DND-41 (cell line): ENCODE measurements at places on chromosomes 7 and 10.

GRCh38 chr7:101699399-101699798 lies 70.3 kb upstream of the MYL10 start:
- DNase-seq, result no peak

GRCh38 chr7:78435355-78435754 lies 636.8 kb downstream of the PHTF2 start:
- no peak for DNase-seq

GRCh38 chr10:113111900-113112853 lies 162.1 kb downstream of the TCF7L2 start:
- no peak for DNase-seq

- no peak for DNase-seq
Measured at GRCh38 chr10:114746531-114746930, 75.0 kb upstream of the FHIP2A start.

GRCh38 chr7:94344826-94345225 lies 49.9 kb upstream of the COL1A2 start:
- DNase-seq, result no peak

GRCh38 chr10:132543916-132544743 lies 6.5 kb downstream of the INPP5A start:
- DNase-seq, result no peak

GRCh38 chr7:142801601-142802295 lies 31.0 kb downstream of the PRSS2 start:
- peak; percentile 36 for DNase-seq

GRCh38 chr7:26143298-26144048 lies 8.5 kb upstream of the NFE2L3 start:
- DNase-seq, result no peak
